ENCODE measurements at places on chromosomes 5 and 9. TPM values are rescaled to one million over a fixed set of nuclear protein-coding genes. Genes with fewer than 3 reads are reported as not detected.

WDR31 gene
- total RNA-seq, result 2.7 TPM

- H3K27ac ChIP-seq, result no peak overlapping the region
- H3K4me3 ChIP-seq, result no peak overlapping the region
- no peak for DNase-seq
- H3K27me3 ChIP-seq, result peaks cover 4% of the 10 kb centered on the region
- H3K4me1 ChIP-seq, result no peaks in the 10 kb centered on the region
Observed at GRCh38 chr9:89051421-89052025, 60.3 kb downstream of the S1PR3 start.

GRCh38 chr9:82128011-82128696 lies 139.6 kb downstream of the SPATA31D1 start:
- no peak overlapping the region for H3K27ac ChIP-seq
- H3K4me1 ChIP-seq, result no peaks in the 10 kb centered on the region
- no peaks in the 10 kb centered on the region for H3K36me3 ChIP-seq
- H3K4me3 ChIP-seq, result no peak overlapping the region
- no peaks in the 10 kb centered on the region for H3K27me3 ChIP-seq
- no peak for DNase-seq

GRCh38 chr9:34437006-34437925 lies 21.1 kb downstream of the FAM219A start:
- H3K4me3 ChIP-seq, result no peak overlapping the region
- no peak overlapping the region for H3K27ac ChIP-seq
- peak; percentile 89 for DNase-seq
- no peaks in the 10 kb centered on the region for H3K27me3 ChIP-seq

SPACA9 gene
- total RNA-seq, result 0.91 TPM

ARHGEF28 gene
- not detected for total RNA-seq

- H3K36me3 ChIP-seq, result no peaks in the 10 kb centered on the region
- H3K4me3 ChIP-seq, result no peak overlapping the region
- H3K27ac ChIP-seq, result no peak overlapping the region
- DNase-seq, result no peak
Observed at GRCh38 chr5:119966028-119966427, 336.7 kb downstream of the FAM170A start.

DNA sequence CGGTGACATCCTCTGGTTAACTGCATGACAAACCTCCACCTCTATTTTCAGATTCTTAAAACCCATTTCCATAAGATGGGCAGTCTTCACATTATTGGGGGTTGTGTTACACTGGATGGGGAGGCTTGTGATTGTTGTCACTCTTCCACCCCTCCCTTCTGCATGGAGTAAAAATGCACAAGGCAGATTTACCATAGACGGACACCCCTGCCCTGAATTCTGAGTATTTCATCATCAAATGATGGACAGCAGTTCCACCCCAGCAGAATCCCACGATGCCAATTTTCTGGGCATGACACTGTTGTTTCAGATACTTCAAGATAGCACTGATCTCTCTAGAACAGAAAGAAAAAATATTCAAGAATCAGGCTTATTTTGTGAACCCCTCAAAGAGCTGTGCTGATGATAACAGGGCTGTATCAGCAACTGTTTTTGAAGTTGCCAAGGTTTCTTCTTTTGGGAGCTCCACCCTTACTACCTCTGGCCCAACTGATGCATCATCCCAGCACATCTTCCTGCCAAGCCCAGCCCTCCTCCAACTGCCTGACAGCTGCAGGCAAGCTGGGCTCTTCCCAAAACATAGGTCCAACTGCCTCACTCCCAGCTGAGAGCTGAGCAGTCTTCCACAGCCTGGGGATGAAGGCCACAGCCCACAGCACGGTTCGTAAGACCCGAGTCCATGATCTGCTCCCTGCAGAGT lies 21.4 kb downstream of the CMBL start:
- H3K36me3 ChIP-seq, result no peaks in the 10 kb centered on the region
- no peak overlapping the region for H3K27ac ChIP-seq
- H3K4me1 ChIP-seq, result peaks cover 7% of the 10 kb centered on the region
- no peak for DNase-seq
- H3K27me3 ChIP-seq, result no peaks in the 10 kb centered on the region

TNFSF8 gene
- total RNA-seq, result 148 TPM

DNA sequence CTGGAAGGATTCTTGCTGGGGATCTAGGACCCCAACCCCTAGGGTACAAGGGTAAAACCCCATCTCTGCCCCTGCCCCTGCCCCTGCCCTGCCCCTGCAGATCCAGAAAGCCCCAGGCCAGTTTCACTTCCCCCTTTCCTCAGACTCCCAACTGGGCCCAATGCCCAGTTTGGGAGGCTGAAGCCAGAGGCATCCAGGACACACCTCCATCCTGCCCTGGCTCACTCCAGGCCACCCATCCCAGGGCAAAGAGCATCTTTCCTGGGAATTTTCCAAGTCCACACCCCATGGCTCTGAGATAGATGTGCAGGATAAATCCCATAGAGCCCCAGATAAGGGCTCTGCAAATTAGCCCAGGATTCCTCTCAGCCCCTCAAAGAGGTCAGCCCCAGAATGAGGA lies 17.4 kb downstream of the CNTFR start:
- no peaks in the 10 kb centered on the region for H3K4me1 ChIP-seq
- H3K27ac ChIP-seq, result no peak overlapping the region
- H3K27me3 ChIP-seq, result peaks cover 22% of the 10 kb centered on the region
- no peak overlapping the region for H3K4me3 ChIP-seq
- H3K36me3 ChIP-seq, result no peaks in the 10 kb centered on the region
- no peak for DNase-seq

DNA sequence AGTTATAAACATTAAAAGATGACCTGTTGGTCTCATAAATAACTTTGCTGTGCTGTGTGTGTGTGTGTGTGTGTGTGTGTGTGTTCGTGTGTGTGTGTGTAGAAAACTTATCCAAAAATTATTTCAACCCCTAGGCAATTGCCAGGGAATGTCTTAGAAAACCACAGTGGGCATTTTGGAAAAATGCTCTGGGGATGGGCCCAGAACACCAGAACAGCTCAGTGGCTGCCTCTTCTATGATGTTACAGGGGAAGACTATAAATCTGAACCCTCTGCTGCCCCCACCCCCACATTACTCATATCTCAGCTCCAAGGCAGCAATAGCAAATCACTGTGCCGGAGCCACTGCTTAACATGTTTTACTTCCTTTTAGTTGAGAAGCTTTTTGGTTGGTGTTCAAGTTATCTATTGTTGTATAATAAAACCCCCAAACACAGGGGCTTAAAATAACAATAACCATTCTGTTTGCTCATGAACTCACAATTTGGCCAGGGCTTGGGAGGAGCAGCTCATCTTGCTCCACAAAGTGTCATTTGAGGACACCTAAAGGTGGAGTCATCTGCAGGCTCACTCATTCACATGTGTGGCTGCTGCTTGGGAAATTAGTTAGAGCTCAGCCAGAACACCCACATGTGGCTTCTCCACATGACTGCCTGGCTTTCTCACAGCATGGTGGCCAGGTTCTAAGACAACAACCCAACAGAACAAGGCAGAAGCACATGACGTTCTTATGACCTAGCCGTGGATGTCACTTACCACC lies 40.4 kb downstream of the ACTBL2 start:
- H3K27ac ChIP-seq, result no peak overlapping the region
- H3K4me3 ChIP-seq, result no peak overlapping the region
- no peaks in the 10 kb centered on the region for H3K36me3 ChIP-seq
- DNase-seq, result no peak
- H3K27me3 ChIP-seq, result peaks cover 4% of the 10 kb centered on the region

- no peaks in the 10 kb centered on the region for H3K27me3 ChIP-seq
- H3K4me1 ChIP-seq, result peaks cover 3% of the 10 kb centered on the region
- H3K4me3 ChIP-seq, result no peak overlapping the region
- no peak overlapping the region for H3K27ac ChIP-seq
Observed at GRCh38 chr5:167939686-167940085, 351.8 kb upstream of the WWC1 start.

GRCh38 chr5:140677947-140678346 lies 4.6 kb upstream of the DND1 start:
- peaks cover 8% of the 10 kb centered on the region for H3K4me1 ChIP-seq
- H3K27ac ChIP-seq, result peak overlapping the region; percentile 75
- H3K27me3 ChIP-seq, result no peaks in the 10 kb centered on the region
- H3K4me3 ChIP-seq, result no peak overlapping the region

CNTNAP3B gene
- total RNA-seq, result not detected

DNA sequence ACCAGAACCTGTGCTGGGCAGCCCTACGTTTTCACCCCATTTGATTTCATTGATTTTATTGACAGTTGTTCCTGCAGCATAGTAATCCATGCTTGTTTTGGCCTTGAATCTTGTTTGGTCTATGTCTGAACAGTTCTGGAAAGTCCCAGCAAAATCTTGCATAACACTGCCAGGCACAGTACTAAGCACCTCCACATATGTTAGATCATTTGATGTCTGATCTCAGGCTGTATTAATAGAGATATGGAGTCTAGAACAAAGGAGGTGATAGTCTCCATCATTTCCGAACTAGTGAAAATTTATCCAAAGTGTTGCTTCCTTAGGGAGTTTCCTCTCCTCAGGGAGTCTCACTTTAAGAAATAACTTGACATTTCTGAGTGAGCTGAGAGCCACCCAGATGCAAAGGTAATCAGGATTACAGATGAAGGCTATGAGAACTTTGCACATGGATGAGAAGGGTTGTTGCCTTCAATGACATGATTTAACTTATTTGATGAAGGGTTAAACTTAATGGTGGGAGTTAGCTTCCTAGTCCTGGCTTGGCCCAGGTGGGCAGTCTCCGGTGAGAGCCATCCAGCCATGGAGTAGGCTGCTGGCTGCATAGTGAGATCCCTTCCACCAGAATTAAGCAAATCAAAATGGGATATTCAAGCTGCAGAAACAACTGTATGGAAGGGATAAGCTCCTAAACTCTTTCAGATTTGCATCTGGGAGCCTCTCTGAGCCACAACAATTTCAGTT lies 173.8 kb upstream of the MVB12B start:
- no peak overlapping the region for H3K4me3 ChIP-seq
- peaks cover 5% of the 10 kb centered on the region for H3K27me3 ChIP-seq
- no peaks in the 10 kb centered on the region for H3K4me1 ChIP-seq

- H3K27ac ChIP-seq, result no peak overlapping the region
- H3K4me3 ChIP-seq, result no peak overlapping the region
- no peaks in the 10 kb centered on the region for H3K4me1 ChIP-seq
- no peaks in the 10 kb centered on the region for H3K36me3 ChIP-seq
- no peak for DNase-seq
Observed at GRCh38 chr9:135224921-135225541, 137.6 kb downstream of the OLFM1 start.

DNA sequence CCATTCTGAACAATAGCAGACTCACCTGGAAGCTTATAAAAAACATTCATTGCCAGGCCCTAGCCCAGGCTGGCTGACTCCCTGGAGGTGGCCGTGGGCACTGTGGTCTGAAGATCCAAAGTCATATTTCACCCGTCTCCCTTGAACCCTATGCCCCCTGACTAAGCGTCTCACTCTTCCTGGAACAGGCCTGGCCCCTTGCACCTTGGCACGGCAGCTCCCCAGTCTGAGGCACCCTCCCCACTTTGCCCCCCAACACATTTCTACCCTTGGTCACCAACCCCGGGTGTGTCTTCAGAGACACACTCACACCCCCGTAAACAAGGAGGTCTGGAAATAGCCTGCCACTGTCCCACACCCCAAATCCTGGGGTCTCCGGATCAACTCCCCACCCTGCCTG lies 68.6 kb upstream of the LMX1B start:
- no peak for DNase-seq
- H3K4me1 ChIP-seq, result no peaks in the 10 kb centered on the region
- peaks cover 2% of the 10 kb centered on the region for H3K27me3 ChIP-seq
- H3K4me3 ChIP-seq, result no peak overlapping the region

RETREG1 gene
- total RNA-seq, result 21.5 TPM

GRCh38 chr5:104793755-104794080 lies 1231.1 kb upstream of the NUDT12 start:
- no peak overlapping the region for H3K4me3 ChIP-seq
- no peaks in the 10 kb centered on the region for H3K4me1 ChIP-seq
- H3K27ac ChIP-seq, result no peak overlapping the region
- DNase-seq, result no peak
- no peaks in the 10 kb centered on the region for H3K36me3 ChIP-seq
- H3K27me3 ChIP-seq, result no peaks in the 10 kb centered on the region

DNA sequence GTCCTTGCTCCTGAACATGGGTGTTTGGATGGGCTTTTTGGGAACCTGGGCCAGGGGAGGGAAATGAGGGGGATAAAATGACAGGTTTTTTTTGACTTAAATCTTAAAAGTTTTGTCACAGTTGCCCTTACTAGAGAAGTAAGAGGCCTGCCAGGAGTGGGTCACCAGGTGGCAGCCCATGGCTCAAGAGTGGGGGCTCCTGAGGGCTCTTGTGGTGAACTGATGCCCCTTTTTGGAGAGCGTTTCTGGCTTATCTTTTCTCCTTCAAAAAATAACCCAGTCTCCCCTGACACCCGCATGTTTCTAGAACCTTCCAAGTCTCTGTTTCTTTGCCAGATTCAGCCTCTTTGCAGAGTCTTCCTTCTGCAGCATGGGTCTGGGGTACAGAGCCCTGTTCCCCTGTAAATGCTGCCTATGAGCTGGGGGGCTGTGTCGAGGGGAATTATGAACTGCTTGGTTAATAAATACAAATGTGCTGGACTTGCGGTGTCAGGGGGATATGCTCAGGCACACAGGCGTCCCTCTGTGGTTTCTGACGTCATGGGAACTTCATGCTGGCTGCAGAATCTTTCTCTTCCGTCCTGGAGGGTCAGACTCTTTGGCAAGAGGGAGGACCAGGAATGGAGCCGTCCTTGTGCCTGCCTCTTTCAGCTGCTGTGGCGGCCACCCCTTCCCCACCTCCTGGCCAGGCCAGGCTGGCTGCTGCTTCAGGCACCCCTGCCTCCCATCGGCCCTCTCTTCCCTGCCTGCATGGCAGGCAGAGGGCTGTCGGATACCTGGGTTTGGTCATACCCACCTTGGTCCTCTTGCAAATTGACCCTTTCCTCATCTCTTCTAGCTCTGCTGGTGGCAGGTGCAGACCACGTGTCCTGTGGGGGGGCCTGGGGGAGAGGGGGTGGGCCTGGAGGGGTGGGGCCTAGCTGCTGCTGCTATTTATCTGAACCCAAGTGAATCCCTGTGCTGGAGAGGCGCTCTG lies 30.1 kb downstream of the PTPA start:
- peak overlapping the region; percentile 80 for H3K4me3 ChIP-seq
- H3K4me1 ChIP-seq, result peaks cover 38% of the 10 kb centered on the region
- DNase-seq, result peak; percentile 81
- H3K36me3 ChIP-seq, result peaks cover 18% of the 10 kb centered on the region
- no peaks in the 10 kb centered on the region for H3K27me3 ChIP-seq
- H3K27ac ChIP-seq, result peak overlapping the region; percentile 93

PCDHGC4 gene
- total RNA-seq, result not detected

DNA sequence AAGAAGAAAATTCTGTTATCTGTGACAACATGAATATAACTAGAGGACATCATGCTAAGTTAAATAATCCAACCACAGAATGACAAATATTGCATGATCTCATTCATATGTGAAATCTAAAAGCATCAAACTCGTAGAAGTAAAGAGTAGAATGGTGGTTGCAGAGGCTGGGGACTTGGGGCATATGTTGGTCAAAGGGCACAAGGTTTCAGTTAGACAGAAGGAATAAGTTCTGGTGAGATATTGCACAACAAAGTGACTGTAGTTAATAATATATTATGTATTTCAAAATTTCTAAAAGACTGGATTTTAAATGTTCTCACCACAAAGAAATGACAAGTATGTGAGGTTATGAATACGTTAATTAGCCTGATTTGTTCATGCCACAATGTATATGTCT lies 24.8 kb downstream of the GRIA1 start:
- no peaks in the 10 kb centered on the region for H3K36me3 ChIP-seq
- no peak overlapping the region for H3K4me3 ChIP-seq
- DNase-seq, result no peak
- no peaks in the 10 kb centered on the region for H3K4me1 ChIP-seq

ENTPD8 gene
- not detected for total RNA-seq

Measured in activated CD4-positive, alpha-beta T cell treated with anti-CD3 and anti-CD28 coated beads, Interleukin-2, amount 10 ng/mL, durations not matched to agents 24 days and 14 days (primary cell).